ENCODE measurements at places on chromosomes 13 and 19.

DNA sequence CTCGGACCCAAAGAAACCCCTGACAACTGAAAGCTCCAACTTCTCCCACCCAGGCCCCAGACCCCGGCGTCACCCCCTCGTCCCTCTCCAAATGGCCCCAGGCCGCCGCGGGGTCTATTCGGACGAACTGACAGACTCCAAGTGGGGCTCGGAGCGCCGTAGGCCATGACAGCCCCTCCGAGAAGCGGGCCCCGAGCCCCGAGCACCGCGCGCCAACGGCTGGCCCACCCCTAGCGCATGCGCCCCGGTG is 360 bp downstream of the DDX39A start:
- no peak for DNase-seq

- DNase-seq, result no peak
Observed at GRCh38 chr13:41681587-41681986, 224.2 kb downstream of the RGCC start.

DNA sequence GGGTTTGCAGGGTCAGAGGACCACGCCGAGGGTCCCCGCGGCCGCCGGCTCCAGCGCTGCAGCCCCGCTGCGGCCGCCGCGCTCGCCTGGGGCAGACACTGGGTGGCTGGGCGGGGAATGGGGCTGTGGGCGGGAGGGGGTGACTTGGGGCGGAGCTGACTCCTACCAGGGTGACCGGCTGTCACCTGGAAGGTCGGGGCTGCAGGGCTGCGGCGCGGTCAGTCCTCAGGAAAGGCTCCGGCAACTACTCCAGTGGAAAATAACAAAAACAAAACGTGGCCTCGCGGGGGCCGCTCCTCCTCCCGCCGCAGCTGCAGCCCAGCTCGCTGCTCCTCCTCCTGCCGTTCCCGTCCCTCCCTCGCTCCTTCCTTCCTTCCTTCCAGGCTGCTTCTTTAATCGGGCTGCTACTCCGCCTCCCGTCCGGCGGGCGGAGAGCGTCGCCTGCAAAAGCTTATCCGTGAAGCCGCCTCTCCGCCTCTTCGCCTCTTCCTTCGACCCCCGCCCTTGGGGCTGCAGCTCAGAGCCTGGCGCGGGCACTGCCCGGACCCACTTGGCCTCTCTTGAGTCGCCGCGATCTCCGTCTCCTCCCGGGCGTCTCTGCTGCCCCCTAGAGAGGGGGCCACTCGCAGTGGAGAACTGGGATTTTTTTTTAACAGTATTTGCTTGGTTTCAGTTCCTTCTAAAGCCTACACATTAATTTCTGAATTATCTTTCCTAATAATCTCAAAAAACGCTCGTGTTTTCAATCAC is at the start of gene TBC1D4:
TSS of gene TBC1D4 (minus strand) at position 100 of the 750 bp plus-strand sequence. CDS start 402 bp downstream, outside the sequence.
- peak; percentile 80 for DNase-seq

DNA sequence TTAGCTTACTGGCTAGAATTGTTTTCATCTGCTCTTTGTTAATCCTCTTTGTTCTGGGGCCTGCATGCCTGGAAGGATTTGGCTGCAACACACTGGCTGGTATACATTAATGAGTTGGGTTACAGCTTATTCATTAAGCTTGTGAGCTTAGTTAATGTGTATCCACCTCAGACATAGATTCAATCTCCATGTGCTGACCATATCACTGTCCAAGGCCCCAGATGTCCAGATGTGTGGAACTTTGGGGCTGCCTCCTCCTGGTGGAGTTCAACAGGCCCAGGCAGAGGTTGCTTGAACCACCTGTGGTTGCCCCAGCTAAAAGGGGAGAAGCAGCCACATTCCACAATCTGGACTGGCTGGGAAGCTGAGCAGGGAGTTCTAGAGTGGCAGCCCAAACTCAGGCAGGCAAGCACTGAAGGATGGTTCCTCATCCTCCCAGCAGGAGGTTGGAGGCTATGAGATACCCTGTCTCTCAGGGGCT is 5.4 kb downstream of the DIAPH3 start:
- no peak for DNase-seq

DNA sequence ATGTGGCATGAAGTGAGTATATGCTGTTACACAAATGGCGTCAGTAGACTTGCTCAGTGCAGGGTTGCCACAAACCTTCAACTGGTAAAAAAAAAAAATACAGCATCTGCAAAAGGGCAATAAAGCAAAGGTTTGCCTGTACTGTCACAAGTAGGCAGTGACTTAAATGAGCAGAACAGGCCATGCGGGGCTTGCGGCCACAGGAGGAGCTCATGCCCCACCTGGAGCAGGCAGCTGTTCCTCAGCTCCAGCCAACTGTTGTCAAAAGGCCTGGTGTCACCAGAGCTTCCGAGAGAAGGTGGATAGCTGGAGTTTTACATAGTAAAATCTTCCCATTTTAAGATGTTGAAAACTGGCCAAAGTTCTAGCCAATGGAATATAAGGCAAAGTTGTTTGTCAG is 7.7 kb downstream of the ATP7B start:
- no peak for DNase-seq

- DNase-seq, result peak; percentile 95
Observed at GRCh38 chr13:110347535-110348308, 40.6 kb downstream of the COL4A2 start.

DNA sequence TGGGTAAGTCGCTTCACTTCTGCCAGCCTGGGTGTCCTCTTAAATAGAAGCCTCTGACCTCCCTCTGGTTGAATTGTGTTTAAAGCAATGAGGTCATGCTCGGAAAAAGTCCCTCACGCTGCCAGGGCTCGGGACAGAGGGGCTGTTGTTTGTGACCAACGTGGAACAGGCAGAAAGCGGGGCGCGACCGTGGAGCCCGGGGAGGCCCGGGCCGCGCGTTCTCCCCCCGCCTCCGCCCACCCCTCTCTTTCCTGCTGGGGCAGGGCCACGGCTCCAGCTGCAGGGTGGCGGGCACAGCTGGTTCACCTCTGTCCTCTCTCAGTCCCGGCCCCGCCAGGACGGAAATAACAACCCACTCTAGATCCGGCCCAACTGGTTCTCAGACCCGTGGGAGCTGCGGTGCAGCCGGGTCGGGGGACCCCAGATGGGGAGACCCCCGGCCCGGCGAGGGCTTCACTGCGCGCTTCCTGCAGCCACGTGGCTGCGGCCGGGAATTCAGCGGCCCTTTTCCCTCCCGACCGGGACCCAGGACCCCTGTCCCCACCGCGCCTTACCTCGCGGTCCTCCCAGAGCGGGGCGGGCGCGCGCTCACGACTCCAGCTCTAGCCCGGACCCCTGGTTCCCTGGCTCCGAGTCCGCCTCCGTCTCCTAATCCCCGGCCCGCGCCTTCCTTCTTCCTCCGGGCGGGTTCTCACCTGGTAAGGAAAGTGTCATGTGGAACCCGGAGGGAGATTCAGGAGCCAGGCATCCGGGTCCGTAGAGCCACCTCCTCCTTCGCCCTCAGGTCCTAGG is 1.9 kb downstream of the CDC42EP5 start:
- peak; percentile 67 for DNase-seq

GRCh38 chr13:54373211-54373610 is 1344.6 kb downstream of the OLFM4 start:
- no peak for DNase-seq

DNA sequence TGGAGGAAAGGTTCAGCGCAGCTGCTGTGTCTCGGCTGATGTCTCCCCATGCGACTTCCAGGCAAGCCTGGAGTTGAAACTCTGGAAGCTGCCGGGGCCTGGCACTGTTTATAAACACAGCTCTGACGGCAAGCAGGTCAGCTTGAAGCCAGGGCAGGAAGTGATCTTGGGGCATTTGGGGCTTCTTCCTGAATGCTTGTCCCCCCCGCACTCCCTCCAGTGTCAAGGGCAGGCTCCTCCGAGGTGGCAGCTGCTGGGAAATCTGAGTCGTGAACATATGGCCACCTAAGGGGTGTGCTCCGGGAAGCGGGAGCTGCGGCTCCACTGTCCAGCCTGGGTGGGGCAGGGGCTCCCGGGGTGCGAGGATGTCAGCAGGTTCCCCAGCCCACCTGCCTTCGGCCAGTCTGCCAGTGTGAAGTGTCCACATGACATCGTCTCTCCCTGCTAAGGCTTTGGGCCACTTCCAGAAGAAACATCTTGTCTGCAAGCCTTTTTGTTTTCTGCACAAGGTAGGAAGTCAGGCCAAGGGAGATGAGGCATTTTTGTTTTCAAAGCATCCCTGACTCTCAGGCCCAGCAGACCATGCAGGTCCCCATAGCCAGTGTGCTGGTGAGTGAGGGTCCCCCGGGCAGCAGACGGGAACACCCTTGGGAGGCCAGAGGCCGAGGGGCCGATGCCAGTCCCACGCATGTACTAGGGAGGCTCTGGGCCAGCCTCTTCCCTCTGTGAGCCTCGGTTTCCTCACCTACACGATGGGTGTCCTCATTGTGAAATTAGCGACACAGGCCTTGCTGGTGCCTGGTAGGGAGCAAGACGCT is 2.7 kb downstream of the PIAS4 start:
- DNase-seq, result no peak

DNA sequence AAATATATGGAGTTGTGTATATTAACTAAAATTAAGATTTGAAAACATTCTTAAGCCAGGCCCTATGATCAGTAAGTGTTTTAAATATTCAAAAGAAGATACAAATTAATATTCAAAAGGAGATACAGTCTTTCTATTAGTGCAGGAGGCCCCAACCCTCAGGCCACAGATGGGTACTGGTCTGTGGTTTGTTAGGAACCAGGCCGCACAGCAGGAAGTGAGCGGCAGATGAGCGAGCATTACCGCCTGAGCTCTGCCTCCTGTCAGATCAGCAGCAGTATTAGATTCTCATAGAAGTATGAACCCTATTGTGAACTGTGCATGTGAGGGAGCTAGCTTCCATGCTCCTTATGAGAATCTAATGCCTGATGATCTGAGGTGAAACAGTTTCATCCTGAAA is 232.9 kb downstream of the FOXO1 start:
- no peak for DNase-seq

GRCh38 chr13:106915146-106915545 is 347.2 kb upstream of the ARGLU1 start:
- DNase-seq, result no peak

DNA sequence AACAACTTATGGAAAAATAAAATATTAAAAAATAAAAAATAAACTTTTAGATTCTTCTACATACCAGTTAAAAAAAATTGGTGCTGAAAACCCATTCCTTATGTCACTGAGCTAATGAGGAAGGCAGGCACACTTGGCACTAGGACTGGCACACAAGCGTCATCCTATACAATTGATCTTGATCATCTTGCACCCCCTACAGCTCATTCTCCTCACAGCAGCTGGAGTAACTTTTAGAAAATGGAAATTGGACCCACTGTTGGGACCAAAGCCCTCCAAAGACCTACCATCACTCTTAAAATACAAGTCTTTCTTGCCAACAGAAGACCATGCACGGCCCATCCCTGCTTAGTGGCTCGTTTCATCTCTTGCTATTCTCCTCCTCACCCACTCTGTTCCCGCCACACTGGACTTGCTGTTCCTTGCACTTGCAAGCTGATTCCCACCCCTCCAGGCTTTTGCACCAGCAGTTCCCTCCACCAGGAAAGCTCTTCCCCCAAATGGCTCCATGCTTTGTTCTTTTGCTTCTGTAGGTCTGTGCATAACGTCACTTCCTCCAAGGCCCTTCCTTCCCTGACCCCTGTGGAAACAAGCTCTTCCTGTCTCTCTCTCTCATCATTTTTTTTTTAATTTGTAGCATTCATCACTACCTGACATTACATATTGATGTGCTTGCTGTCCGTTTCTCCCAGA is 11.6 kb downstream of the CTU1 start:
- DNase-seq, result no peak

- DNase-seq, result no peak
Observed at GRCh38 chr13:24683351-24683750, 3.1 kb downstream of the ATP12A start.

- no peak for DNase-seq
Observed at GRCh38 chr13:111623208-111623607, 302.8 kb downstream of the TEX29 start.

GRCh38 chr13:52845766-52846566 is 2.5 kb downstream of the PCDH8 start:
- peak; percentile 45 for DNase-seq

DNA sequence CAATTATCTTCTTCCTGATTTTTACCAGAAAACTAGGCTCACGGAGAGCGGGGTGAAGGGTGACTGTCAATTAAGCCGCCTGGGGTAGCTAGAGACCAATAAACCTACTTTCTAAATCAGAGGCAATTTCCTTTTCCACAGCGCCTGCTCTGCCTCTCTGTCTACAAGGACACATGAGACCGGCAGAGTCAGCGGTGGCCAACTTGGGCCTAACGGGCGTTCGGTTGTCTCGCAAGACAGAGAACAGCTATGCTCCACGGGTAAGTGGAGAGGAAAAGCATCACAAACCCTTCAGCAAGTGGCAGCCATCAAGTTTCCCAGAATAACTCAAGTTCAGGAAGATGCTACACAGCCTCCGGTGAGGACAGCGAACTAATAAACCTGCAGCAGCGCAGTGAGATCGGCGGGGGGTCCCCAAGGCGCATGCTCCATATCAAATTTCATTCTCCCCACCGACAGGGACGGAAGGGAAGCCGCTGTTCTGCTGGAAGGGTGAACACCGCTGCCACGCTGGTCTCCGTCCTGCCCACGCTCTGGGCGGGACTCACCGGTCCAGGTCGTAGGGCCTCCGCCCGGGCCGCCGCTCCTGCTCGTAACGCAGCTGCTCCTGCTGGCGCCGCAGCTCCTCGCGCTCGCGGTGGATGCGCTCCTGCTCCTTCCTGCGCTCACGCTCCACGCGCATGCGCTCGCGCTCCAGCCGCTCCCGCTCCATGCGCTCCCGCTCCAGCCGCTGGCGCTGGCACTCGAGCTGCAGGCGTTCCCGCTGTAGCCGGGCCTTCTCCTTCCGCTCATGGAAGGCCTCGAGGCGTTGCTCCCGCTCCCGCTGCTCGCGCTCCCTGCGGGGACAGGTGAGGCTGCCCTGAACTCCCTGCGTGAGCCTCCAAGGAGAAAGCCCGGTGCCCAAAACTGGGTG is 25.8 kb upstream of the TINCR start:
- DNase-seq, result no peak

DNA sequence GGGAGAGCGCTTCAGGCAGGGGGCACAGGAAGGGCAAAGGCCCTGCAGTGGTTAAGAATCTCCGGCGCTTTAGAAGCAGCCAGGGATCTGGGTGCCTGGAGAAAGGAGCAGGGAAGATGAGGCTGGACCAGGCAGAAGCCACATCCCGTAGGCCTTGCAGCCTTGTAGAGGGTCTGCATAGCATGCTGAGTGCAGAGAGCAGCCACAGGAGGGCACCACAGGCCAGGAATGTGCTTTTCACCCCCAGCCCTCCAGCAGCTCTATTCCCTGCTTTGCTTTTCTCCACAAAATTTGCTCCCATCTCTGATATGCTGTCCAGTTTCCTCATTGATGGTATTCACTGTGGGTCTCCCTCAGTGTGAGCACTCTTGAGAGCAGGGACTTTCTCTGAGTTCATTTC is 5.7 kb downstream of the WDR62 start:
- DNase-seq, result no peak

DNA sequence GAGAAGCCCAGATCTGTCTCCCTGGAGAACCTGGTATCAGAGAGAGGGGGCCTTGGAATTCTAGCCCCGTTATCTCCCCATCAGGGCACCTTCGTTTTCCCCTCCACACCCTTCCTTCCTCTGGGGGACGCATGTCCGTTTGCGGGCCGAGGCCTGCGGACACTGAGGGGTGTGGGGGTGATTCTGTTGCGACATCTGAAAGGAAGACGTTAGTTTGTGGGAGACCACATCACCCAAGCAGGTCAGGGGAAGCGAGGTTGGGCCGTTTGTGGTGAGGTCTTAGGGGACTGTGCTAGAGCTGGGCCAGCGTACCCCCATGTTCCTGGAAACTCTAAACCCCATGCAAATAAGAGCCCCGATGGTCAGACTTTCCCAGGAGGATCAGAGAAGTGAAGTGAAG is 3.7 kb upstream of the HSH2D start:
- DNase-seq, result no peak

All from RWPE2 (cell line).